ENCODE measurements at places on chromosomes 2 and 18.

- peaks cover 51% of the 10 kb centered on the region for H3K4me1 ChIP-seq
- H3K27me3 ChIP-seq, result no peaks in the 10 kb centered on the region
- H3K4me3 ChIP-seq, result no peak overlapping the region
- no peak for DNase-seq
Observed at GRCh38 chr2:45862843-45863242, 211.4 kb downstream of the PRKCE start.

DNA sequence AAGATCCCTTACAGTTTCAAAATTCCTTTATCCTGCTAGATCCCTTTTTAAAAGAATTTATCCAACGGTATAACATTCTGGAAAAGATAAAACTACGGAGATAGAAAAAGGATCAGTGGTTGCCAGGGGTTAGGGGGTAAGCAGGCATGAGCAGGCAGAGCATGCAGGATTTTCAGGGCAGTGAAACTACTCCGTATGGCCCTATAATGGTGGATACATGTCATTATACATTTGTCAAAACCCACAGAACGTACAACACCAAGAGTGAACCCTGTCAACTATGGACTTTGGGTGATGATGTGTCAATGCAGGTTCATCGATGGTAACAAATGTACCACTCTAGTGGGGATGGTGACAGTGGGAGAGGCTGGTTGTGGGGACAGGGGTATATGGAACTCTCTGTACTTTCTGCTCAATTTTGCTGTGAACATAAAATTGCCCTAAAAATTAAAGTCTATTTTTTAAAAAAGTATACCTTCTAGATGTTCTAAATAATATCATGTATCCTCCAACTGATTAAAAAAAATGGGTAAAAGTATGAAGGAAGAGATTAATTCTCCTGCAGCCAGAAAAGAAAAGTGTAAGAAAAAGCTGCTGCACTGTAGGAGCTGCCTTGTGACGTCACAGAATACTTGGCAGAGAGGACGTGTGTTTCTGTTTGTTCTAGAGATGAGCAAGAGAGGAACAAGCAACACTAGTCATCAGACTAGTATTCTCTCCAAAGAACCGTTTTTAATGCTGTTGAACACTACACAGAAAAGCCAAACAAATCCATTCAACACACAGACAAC, 23.6 kb downstream of the ANKRD44 start:
- peak overlapping the region; percentile 65 for H3K4me3 ChIP-seq
- peaks cover 59% of the 10 kb centered on the region for H3K4me1 ChIP-seq
- no peaks in the 10 kb centered on the region for H3K27me3 ChIP-seq
- peaks cover 50% of the 10 kb centered on the region for H3K36me3 ChIP-seq
- peak overlapping the region; percentile 97 for H3K27ac ChIP-seq
- DNase-seq, result no peak

DNA sequence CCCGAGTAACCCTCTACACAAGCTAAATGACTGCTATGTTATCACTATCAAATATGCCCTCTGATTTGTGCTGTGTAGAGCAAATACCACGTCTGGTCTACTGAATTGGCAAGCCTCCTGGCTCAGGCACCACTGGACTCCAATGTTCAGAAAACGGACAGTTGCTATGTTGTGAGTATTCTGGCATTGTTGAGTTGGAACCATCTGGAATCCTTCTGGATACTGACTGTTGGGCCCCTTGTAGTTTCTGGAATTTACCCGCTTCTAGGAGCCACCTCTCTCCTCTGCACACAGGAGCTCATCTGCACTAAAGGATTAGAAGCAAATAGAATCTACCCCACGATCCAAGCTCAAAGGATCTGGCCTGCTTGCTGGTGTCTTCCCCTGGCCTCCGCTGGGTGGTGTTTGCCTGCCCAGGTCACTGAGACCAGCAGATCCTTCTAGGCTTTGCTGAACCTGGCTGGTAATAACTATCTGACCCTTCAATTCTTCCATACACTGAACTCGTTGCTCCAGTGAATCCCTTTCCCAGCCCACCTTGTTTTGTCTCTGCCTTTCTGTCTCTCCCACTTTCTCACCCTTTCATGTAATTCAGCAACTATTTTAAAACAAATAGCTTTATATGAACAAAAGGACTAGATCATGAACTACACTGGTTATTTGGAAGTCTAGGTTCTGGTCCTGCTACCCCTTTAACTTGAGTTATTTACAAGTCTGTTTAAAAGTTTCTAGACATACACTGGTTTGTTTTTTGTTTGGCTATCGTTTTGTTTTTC, 2.1 kb upstream of the HAAO start:
- H3K27me3 ChIP-seq, result peaks cover 32% of the 10 kb centered on the region
- peaks cover 33% of the 10 kb centered on the region for H3K4me1 ChIP-seq
- no peak overlapping the region for H3K27ac ChIP-seq
- no peak overlapping the region for H3K4me3 ChIP-seq

DNA sequence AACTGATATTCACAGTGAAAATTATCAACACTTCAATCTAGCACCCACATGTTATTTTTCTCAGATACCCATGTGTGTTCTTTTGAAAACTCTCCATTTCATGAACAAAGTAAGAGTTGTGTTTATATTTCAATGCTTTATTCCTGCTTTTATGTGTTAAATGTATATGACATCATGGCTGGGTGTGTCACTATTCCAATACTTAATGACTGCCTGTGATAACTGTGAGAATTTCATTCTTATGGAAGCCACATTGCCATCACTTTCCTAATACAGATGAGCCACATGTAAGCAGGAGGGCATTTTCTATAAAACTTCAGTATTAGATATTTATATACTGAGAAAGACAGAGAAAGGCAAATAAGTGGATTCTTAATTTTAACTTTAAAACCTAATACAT, 100.4 kb upstream of the FIGN start:
- no peaks in the 10 kb centered on the region for H3K4me1 ChIP-seq
- H3K27ac ChIP-seq, result no peak overlapping the region

DNA sequence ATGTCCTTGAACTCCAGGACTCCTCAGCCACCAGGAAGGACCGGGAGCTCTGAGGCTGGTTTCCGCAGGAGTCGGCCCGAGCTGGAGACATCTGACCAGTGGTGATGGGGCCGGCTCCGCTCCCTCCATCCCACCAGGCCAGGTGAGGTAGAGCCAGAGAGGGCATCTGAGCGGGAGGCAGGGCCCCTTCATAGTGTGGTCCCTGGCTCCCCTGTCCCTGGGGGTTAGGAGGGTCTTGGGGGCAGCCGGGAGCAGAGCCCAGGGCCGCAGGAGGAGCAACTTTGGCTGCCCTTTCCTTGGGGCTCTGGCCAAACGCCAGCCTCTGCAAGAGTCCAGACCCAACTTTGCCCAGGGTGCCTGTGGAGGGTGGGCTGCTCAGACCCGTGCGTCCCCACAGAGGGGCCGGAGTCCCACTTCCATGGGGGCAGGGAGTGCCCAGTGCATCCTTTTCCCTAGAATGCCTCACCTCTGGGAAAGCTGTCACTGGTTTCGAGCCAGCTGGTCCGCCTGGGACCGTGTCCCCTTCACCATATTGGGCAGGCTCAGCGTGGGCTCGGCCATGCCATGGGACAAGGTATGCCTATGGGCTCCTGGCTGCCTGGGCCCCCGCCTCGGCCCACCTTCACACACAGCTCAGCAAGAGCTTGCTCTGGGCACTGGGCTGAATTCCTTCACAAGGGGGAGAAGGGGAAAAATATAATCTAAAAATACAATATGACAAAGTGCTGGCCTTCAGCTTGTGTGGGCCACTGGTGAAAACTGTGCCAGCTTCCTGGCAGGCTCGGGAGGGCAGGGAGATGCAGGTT, 148.6 kb downstream of the TWIST2 start:
- H3K27me3 ChIP-seq, result peaks cover 3% of the 10 kb centered on the region
- H3K27ac ChIP-seq, result no peak overlapping the region
- H3K36me3 ChIP-seq, result no peaks in the 10 kb centered on the region
- H3K4me1 ChIP-seq, result no peaks in the 10 kb centered on the region
- H3K4me3 ChIP-seq, result no peak overlapping the region
- DNase-seq, result no peak

DNA sequence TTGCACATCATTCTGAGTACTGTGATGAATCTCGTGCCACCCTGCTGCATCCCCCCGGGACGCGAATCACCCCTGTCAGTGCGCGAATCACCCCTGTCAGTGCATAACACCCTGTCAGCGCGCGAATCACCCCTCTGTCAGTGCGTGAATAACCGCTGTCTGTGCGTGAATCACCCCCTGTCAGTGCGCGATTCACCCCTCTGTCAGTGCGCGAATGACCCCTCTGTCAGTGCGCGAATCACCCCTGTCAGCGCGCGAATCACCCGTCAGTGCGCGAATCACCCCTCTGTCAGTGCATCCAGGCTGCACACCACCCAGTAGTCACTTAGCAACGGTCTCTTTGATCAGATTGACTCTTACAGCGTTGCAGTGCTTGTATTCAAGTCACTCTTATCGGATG, 134.4 kb upstream of the TPO start:
- no peak overlapping the region for H3K4me3 ChIP-seq
- H3K36me3 ChIP-seq, result no peaks in the 10 kb centered on the region
- H3K4me1 ChIP-seq, result no peaks in the 10 kb centered on the region
- no peak for DNase-seq
- H3K27me3 ChIP-seq, result no peaks in the 10 kb centered on the region

- DNase-seq, result no peak
- H3K27ac ChIP-seq, result no peak overlapping the region
- H3K27me3 ChIP-seq, result no peaks in the 10 kb centered on the region
- H3K4me1 ChIP-seq, result no peaks in the 10 kb centered on the region
- H3K36me3 ChIP-seq, result no peaks in the 10 kb centered on the region
- H3K4me3 ChIP-seq, result no peak overlapping the region
Observed at GRCh38 chr2:217836901-217837491, 165.8 kb downstream of the TNS1 start.

GRCh38 chr2:160720098-160720497, 226.5 kb upstream of the RBMS1 start:
- H3K4me1 ChIP-seq, result no peaks in the 10 kb centered on the region
- peaks cover 11% of the 10 kb centered on the region for H3K27me3 ChIP-seq
- no peak for DNase-seq
- H3K27ac ChIP-seq, result no peak overlapping the region
- no peaks in the 10 kb centered on the region for H3K36me3 ChIP-seq

DNA sequence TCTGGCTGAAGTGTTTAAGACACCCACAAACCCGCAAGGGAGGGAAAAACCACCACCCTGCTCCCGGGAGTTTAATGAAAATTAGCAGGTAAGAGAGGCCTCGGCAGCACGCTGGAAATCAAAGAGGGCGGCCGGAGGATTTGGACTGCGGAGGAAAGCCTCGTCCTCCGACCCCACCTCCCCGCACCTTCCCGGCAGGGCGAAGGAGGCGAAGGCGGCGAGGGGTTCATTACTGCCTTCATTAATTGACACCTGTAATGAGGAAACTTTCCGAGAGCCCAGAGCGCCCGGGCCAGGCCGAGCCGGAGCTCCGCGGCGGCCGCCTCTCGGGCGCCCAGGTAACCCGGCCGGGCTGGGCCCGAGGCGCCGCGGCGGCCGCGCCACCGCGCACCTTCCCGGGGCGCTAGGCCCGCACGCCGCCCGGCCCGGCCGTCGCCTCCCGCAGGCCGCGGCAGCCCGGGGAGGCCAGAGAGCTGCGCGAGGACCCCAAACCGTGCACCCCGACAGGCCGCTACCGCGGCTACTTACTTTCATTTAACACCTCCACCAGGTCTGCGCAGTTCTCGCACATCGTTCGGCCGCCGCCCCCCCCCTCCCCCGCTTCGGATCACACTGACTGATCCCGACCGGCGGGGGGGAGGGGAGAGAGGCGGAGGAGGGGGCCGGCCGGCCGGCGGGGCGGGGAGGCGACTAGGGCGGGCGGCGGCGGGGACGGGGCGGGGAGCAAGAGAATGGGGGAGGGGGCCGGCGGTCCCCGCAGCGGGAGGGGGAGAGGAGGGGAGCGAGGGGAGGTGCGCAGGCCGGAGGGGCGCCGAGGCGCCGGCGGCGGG, 550 bp downstream of the USP34 start:
- peaks cover 25% of the 10 kb centered on the region for H3K4me1 ChIP-seq
- peak; percentile 66 for DNase-seq
- H3K4me3 ChIP-seq, result peak overlapping the region; percentile 91
- peaks cover 21% of the 10 kb centered on the region for H3K36me3 ChIP-seq

DNA sequence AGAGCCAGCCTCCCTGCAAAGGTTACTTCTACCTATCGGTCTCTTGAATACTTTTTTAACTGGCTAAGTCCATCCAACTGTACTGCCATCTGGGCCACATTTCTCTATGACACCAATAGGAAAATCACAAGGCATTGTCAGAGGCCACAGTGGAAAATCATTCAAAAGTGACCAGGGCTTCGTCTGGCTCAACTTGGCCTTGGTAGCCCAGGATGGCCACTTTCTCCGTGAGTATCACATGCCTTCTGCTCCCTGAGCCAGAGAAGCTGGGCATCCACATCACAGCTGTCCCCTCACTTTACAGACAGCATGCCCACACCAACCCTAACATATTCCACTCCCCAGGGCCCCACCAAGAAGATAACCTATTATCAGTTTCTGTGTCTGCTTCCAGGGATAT, 5.8 kb downstream of the CIB4 start:
- H3K36me3 ChIP-seq, result no peaks in the 10 kb centered on the region
- DNase-seq, result no peak
- no peaks in the 10 kb centered on the region for H3K27me3 ChIP-seq
- no peak overlapping the region for H3K4me3 ChIP-seq
- H3K27ac ChIP-seq, result no peak overlapping the region

DNA sequence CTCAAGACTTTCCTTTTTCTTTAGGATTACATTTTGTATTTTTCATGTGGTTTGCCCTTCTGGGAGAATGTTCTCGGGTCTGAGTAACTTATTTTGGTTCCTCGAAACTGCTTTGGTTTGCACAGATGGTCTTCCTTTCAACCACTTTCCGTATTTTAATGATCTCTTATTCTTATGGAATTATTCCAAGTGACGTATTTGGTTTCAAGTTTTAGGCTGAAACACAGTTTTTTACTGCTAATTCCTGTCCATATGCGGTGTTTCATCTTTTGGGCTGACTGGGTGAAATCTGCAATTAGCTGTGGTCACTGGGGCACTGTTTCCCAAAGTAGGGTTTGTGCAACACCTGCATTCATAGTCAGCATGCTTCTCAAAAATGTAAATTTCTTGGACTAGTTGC, 122.7 kb downstream of the CAPN13 start:
- no peak overlapping the region for H3K4me3 ChIP-seq
- no peak for DNase-seq
- H3K4me1 ChIP-seq, result no peaks in the 10 kb centered on the region
- peaks cover 1% of the 10 kb centered on the region for H3K27me3 ChIP-seq

GRCh38 chr2:70145851-70146739, 44.7 kb downstream of the C2orf42 start:
- H3K27ac ChIP-seq, result peak overlapping the region; percentile 65
- H3K27me3 ChIP-seq, result no peaks in the 10 kb centered on the region
- no peak overlapping the region for H3K4me3 ChIP-seq
- peaks cover 20% of the 10 kb centered on the region for H3K36me3 ChIP-seq
- no peak for DNase-seq
- H3K4me1 ChIP-seq, result peaks cover 36% of the 10 kb centered on the region

- H3K4me1 ChIP-seq, result peaks cover 34% of the 10 kb centered on the region
- H3K27me3 ChIP-seq, result no peaks in the 10 kb centered on the region
- no peak overlapping the region for H3K27ac ChIP-seq
- no peak overlapping the region for H3K4me3 ChIP-seq
Observed at GRCh38 chr2:212912445-212913103, 238.8 kb downstream of the IKZF2 start.

GRCh38 chr2:19697131-19697530, 204.7 kb downstream of the TTC32 start:
- H3K27ac ChIP-seq, result no peak overlapping the region
- H3K4me3 ChIP-seq, result no peak overlapping the region
- no peaks in the 10 kb centered on the region for H3K27me3 ChIP-seq
- no peak for DNase-seq
- no peaks in the 10 kb centered on the region for H3K36me3 ChIP-seq
- no peaks in the 10 kb centered on the region for H3K4me1 ChIP-seq

- DNase-seq, result no peak
- H3K4me1 ChIP-seq, result peaks cover 11% of the 10 kb centered on the region
- H3K27me3 ChIP-seq, result no peaks in the 10 kb centered on the region
- H3K27ac ChIP-seq, result no peak overlapping the region
Observed at GRCh38 chr2:168450732-168451131, 5.3 kb upstream of the CERS6 start.

Measured in activated T-helper 2 cell treated with anti-CD3 and anti-CD28 coated beads, Interferon-gamma antibody, Interleukin-2, Interleukin-4, amounts not matched to agents 10 μg/mL and 5 μg/mL and 100 μg/mL, durations not matched to agents 14 hours and 24 hours and 36 hours (primary cell).